Effector memory CD4-positive, alpha-beta T cell (primary cell): ENCODE measurements at places on chromosomes 7 and 10.

DNA sequence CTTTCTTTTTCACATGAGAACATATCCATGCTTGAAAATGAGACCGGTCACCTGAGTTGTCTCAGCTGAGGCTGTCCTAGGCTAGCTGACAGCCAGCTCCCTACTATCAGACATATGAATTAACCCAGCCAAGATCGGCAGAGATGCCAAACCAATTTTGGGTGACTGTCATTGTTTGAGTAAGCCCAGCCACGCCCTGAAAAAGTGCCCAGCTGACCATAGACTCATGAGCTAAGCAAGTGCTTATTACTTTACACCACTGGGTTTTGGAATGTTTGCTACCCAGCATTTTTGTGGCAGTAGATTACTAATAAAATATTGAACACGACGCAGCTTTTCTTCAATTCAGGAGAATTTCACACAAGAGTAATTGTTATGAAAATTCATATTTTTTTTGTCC lies 265.2 kb upstream of the LYZL1 start:
- no peak for DNase-seq

DNA sequence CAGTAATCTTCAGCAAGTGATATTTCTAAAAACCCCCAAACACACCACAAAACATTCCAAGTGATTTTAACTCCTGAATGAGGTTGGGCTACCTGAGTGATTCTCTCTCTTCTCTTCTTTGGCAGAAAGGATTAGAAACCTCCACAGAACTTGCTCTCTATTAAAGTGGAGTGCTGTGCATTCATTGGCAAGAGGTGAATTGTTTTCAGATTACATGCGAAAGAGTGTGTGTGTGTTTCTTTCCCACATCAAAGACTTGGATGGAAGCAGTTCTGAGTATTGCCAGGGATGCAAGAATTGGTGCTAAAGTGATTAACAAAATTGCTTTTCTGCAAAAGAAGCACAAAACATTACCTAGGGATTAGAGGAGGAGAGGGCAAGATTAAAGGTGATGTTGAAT lies 13.1 kb upstream of the FBXW4 start:
- DNase-seq: no peak

GRCh38 chr7:80312139-80312661 lies 177.6 kb downstream of the GNAI1 start:
- DNase-seq: no peak

DNA sequence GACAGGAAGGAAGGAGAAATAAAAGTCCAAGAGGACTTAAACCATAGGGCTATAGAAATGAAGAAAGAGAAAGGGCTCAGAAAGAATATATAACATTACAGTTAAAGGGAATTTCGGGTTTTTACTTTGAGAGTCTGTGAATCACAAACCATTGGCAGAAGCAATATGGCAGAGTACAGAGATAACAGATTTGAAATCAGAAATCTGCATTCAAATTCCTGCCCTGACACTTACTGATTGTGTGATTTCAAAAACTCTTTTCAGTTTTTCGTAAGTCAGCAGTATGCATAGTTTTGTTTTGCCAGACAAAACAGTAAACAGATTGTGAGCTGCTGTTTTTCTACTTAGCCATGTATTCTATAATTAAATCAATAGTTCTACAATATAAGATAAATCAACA lies 8.2 kb downstream of the JMJD1C start:
- no peak for DNase-seq

GRCh38 chr10:120683454-120683853 lies 167.7 kb upstream of the WDR11 start:
- no peak for DNase-seq

- DNase-seq: no peak
Observed at GRCh38 chr7:22108151-22108845, 162.6 kb upstream of the CDCA7L start.

GRCh38 chr7:137960020-137960419 lies 41.9 kb downstream of the CREB3L2 start:
- no peak for DNase-seq

DNA sequence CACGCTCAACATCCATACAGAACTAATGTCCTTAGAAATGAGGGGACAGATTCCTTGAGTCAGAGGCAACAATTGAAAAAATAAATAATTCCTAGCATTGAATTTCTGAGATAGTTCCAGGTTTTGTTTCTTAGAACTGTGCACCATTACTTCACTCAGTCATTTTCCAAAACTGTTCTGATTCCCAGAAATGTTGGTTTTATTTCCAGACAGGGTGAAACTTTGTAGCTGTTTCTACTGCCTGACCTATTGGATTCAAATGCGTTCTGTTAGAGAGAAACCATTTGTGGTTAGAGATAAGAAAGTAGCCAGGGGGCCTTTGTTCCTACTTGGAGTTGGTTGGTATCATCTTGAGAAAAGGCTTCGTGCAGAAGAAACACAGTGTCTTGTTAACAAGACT lies 8.1 kb upstream of the DEPP1 start:
- no peak for DNase-seq
